Activated naive CD4-positive, alpha-beta T cell treated with anti-CD3 and anti-CD28 coated beads, Interleukin-2, amount 50 U/mL, for 16 hours (primary cell): ENCODE measurements at places on chromosomes 3 and 15.
A peak's percentile ranks its signal among the peaks of the same experiment; 100 is the strongest.

GRCh38 chr3:112327371-112327951, 5.5 kb upstream of the CD200 start:
- peak; percentile 21 for DNase-seq

DNA sequence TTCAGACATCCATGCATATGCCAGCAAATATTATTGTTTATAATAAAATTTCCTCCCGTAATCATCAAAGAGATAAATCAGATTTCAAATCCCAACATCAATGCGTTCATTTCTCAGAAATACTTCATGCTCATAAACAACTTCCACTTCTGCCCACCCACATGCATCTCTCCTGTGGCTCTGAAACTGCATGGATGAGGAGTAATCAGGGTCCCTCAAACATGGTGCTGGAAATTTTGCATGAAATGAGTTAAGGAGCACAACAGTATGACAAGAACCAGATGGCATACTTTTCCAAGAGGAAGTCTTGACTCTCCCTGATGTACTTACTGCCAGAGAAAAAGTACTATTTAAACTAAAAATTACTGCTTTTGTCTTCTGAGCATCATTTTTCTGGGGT, 26.9 kb upstream of the MFSD1 start:
- no peak for DNase-seq

GRCh38 chr3:195238586-195239118, 32.3 kb downstream of the XXYLT1 start:
- peak; percentile 1 for DNase-seq

DNA sequence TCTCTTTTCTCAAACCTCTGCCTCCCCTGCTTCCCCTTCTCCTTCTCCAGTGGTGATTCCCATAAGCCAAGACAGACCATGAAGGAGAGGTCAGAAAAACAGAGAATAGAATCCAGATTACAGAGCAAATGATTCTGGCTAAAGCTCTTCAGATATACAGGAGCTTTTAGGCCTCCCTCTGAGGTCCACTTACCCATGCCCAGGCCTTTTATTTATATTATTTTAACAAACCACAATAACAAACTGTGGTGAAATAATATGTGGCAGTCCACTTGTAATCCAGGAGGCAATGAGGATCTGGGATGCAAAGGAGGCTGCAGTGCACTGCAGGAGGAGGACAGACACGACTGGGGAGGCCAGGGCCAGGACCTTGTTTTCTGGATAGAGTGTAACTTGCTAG, 104.1 kb downstream of the STAC start:
- no peak for DNase-seq

- no peak for DNase-seq
These were observed 2.0 kb downstream of the FOXL2NB start for GRCh38 chr3:138949002-138949418.
